ENCODE measurements at places on chromosomes 4 and X.

GRCh38 chr4:85964298-85964697 lies 395.6 kb downstream of the MAPK10 start:
- no peak for DNase-seq

- DNase-seq = no peak
These were observed 6.0 kb upstream of the VSIG4 start for GRCh38 chrX:66045894-66046293.

DNA sequence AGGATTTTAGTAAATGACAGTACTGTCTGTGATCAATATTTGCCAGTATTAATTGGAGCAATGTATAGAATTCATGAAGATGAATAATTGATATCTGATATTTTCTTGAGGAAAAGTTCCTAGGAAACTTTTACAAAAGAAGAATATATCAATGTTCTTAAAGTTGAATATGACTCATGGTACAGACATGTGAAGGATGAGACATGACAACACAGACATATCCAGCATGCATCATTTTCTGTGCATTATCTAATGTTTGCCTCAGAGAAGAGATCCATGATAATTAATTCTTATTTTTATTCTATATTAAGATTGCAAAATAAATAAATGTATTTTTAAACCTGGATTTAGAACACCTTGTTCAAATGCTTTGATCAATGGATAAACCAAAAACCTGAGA lies 452.9 kb upstream of the EPHA5 start:
- no peak for DNase-seq

- DNase-seq = no peak
These were observed 3.9 kb upstream of the GAR1 start for GRCh38 chr4:109811707-109812106.

- no peak for DNase-seq
These were observed 106.8 kb upstream of the NKX1-1 start for GRCh38 chr4:1512738-1513660.

DNA sequence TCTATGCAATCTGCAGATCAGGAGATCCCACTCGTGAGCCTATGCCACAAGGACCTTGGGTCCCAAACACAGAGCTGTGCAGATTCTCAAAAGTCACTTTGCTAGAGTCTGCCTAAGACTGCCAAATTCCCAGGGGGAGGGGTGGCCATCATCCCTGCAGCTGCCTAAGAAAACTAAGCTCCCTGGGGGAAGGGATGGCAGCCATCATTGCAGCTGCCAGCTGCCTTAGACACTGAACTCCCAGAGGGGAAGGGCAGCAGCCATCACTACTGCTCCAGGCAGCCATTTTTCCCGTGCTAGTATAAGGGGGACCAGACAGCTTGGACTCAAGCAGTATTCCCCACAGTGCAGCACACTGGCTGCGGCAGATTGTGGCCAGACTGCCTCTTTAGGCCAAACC lies 156.9 kb downstream of the NKX6-1 start:
- DNase-seq = no peak

DNA sequence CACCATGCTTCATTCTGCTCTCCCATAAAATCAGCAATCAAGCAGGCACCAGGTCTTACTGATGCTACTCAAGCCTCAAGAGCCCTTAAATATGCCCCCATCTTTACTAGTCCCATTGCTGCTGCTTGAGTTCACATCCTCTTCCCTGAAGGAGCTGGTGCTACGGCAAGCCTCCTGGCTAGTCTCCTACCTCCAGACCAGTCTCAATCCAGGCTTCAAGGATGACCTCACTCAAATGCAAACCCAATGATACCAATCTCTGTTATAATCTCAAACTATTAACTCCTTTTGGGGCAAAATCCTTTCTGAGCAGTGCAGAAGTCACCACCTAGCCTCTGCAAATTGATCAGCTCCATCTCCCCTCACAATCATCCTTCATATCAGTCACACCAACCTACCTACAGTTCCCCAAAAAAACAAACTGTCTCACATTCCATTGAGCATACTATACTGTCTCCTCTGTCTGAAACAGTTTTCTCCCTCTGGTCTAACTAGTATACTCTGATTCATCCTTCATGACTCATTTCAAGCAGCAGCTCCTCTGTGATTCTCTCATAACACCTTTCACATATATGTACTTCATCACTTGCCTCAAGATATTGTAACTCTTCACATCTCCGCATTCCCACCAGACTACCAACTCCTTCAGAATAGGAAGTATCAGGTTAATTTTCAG lies 30.0 kb downstream of the PAPSS1 start:
- no peak for DNase-seq

DNA sequence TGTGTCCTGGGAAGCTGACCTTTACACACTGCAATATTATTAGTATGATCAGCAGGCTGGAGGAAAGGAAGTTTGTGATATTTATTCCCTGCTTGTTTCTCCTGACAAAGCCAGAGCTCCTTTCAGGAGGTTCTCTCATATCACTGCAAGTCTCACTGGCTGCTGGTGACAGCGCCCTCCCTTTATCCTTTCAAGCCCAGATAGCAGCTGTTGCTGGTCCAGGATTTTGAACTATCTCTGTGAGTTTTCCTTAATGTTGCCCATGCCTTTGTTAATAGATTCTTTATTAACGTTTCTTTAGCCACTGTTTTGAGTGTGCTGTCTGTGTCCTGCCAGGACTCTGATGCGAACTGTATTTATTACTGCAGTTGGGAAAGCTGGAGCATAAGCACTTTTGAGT lies 518.7 kb downstream of the C4orf33 start:
- no peak for DNase-seq

DNA sequence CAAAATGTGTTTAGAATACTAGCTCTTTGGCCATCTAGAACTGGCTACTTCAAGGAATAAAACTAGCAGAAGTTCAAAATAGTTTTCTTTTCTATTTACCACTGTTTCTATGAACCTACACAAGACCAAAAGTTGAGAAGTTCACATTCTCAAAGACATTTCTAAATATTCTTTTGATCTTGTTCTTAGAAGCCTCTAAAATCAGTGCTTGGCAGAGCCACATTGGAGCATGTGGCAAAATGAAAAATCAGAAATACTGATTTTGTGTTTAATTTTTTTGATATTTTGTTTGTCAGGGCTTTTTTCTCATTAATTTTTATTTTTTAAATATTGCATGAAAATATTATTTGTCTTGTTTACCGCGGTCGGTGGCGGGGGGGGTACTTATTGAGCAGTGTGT lies 853.8 kb upstream of the INTU start:
- no peak for DNase-seq

- DNase-seq = no peak
These were observed 1720.2 kb downstream of the PCDH7 start for GRCh38 chr4:32440391-32440790.

DNA sequence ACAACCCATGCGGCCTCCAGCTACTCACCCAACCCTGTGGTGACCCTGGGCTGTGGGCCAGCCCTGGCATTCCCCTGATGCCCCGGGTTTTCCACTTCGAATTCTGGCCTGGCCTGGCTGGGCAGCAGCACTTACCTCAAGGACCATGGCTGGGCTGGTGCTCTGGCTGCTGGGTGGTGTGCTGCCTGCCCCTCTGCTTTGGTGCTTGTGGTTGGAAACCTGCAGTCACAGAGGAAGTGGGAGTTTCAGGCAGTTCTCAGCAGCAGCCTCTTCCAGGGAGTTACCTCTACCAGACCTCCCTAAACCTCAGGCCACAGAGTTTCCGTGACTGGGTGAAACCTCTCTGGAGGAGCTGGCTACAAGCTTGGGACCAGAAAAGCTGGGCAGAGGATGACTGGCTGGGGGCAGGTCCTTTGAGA lies at the start of gene CXCR3:
Gene CXCR3 (minus strand): TSS at position 209 of the 419 bp plus-strand sequence. CDS start 62 bp downstream, at position 147.
- DNase-seq = peak; percentile 37

DNA sequence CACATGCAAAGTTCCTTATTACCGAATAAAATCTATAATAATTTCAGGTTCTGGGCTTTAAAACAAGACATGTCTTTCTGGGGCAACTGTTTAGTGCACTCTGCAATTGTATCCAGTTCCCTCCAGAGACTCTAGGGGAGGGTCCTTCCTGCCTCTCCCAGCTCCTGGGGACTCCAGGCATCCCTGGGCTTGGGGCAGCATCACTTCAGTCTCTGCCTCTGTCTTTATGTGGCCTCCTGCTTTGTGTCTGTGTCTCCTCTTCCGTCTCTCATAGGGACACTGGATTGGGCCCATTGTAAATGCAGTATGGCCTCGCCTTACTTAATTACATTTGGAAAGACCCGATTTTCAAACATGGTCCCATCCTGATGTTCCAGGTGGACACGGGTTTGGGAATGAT lies 10.9 kb upstream of the ASMTL start:
- DNase-seq = no peak

DNA sequence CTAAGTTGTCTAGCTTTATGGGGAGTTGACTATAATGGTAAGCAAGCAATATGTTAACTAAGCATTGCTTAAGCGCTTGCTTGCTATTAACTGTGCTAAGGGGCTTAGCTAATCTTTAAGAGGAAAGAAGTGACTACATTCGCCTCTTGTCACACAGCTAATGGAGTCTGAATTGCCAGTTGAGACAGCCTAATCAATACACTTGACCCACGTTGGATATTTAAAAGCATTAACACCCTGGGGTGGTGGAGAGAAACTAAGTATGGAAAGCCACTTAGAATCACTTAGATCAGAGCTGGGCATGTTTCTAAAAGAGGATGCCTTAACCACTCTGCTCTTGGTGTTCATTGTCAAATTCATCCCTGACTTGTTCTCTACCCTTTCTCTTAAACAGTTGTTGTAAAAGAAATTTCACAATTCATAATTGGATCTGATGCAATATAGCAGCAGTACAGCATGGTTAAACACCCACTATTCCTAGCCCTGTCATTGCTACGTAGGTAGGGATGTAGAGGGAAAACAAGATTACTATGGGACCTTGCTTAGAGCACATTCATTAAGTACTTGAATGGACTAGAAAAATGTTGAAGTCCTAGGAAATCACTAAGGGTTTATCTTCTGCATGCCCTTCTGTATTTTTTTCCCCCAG lies 3.5 kb downstream of the ZAR1 start:
- no peak for DNase-seq

DNA sequence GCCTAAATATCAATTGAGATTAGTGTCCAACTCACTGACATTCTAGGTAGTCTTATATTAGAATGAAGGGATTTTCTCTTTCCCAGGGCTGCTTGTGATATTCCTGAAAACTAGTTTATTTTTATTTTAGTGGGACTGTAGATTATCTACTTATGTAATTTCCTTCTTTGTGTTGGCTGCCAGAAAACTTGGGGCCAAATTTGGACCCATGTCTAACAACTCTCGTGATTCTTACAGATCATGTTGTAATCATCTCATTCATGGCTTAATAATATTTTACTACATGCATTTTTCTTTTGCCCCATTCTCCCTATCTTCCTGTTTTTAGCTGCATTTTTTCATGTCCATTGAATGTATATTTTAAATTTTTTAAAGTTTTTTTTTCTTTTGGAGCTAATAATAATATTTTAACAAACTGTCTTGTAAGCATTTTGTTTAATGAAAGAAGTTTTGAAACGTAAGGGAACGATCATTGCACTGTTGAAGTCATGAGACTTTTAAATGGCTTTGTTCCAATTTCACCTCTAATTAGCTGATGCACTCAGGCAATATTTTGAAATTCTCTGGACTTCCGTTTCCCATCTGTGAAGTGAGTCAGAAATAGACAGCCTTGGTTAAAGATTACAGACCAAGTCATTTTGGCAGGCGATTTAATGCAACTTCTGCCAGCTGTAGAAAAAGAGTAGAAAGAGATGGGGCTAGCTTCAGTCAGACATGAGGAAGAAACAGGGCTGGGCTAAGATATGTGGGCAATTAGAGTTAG lies 14.3 kb upstream of the TDO2 start:
- no peak for DNase-seq

- DNase-seq = no peak
These were observed 324.8 kb upstream of the DDX53 start for GRCh38 chrX:22674932-22675331.

GRCh38 chr4:156620786-156621185 lies 350.8 kb downstream of the PDGFC start:
- no peak for DNase-seq

GRCh38 chr4:10171055-10171454 lies 54.5 kb upstream of the WDR1 start:
- DNase-seq = no peak

DNA sequence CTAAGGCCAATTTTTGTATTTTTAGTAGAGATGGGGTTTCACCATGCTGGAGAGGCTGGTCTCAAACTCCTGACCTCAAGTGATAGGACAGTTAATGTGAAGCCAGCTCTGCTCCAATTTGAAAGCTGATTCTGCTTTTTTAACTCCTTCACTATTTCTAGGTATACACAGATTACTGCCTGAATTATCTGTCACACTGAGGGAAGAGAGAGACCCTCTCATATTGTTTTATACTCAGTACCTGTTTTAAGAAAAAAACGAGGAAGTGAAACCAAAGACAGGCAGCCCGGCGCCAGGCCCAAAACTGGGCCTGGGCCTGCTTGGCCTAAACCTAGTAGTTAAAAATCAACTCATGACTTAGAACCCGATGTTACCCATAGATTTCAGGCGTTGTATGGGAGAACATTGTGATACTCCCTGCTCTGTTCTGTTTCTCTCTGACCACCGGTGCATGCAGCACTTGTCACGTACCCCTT lies 1601.5 kb upstream of the PCDH10 start:
- no peak for DNase-seq

DNA sequence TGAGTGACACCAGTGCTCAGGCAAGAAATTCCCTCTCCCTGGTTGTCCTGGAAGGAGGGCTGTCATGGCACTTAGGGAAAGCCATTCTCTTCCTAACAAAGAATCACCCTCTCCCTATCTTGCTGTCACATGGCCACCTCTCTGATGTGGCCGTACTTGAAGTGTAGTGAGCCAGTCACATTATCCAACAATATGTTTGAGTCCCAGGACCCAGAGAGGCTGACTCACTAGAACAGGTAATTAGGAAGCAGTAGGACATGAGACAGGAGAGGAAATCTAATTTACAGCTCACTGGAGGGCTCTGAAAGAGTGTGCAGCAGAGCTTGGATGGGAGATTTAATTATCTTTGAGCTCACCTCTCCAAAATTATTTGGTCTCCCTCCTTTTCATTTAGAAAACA lies 299.1 kb downstream of the ARHGAP24 start:
- DNase-seq = no peak

GRCh38 chr4:103002551-103002950 lies 17.0 kb downstream of the SLC9B1 start:
- no peak for DNase-seq

- DNase-seq = no peak
These were observed 218.7 kb downstream of the NWD2 start for GRCh38 chr4:37463033-37463856.

GRCh38 chr4:88012647-88013046 lies 5.2 kb downstream of the PKD2 start:
- no peak for DNase-seq

GRCh38 chr4:23811161-23811560 lies 78.7 kb downstream of the PPARGC1A start:
- DNase-seq = no peak

DNA sequence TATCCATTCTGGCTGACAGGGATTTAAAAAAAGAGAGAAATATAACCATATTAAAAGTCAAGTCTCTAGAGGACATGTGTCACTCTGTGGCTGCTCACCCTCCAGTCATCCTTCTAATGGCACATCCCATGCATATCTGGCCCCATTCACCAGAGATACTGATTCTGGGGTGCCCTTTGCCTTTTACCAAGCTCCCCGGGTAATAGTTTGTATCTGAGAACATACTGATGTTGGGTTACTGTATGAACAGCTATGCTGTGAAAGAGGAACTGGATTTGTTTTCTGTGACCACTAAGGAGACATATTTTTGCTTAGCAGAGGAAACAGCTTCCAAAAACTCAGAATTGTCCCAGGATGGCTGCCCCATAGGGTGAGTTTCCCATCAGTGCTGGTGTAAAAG lies 56.0 kb downstream of the SAT1 start:
- no peak for DNase-seq

GRCh38 chr4:54554339-54554990 lies 103.3 kb upstream of the KIT start:
- no peak for DNase-seq

- DNase-seq = no peak
These were observed 32.1 kb upstream of the MAGEA8 start for GRCh38 chrX:149848855-149849254.
